ENCODE measurements at places on chromosomes 3 and 15.

- DNase-seq = no peak
Observed at GRCh38 chr15:58433597-58434333, 2.0 kb downstream of the LIPC start.

DNA sequence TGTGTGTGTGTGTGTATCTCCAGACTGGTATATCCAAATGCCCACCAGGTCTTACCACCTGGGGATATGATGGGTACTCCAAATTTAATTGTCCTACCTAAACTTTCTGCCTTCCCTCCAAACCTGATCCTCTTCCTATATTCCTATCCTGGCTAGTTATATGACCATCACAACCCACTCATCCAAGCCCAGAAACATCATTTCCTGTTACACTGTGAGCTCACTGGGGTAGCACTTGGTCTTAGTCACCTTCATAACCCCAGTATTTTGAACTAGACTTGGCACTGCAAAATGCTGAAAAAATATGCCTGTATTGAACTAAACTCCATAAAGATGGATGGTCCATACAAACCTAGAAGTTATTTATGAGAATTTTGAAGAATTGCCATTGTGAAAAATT is 178.8 kb upstream of the EIF1B start:
- no peak for DNase-seq

GRCh38 chr3:30131191-30131590 is 475.2 kb upstream of the TGFBR2 start:
- DNase-seq = no peak

DNA sequence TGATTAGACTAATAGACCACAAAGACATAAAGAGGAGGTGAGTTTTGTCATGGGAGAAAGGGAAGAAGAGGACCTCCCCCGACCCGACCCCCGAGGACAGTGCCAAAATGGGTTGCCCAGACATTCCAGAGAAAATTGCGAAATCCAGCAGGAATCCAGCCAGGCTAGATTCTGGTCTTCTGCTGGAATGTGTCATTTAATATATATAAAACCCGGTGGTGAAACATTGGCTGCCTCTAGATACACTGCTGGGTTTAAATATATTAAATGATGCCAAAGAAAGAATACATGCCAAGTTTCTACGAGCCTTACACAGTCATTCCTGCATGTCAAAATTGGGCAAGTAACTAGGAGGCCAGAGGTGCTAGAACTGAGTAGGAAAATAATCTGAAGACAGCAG is 45.3 kb upstream of the SPESP1 start:
- DNase-seq = peak; percentile 35

DNA sequence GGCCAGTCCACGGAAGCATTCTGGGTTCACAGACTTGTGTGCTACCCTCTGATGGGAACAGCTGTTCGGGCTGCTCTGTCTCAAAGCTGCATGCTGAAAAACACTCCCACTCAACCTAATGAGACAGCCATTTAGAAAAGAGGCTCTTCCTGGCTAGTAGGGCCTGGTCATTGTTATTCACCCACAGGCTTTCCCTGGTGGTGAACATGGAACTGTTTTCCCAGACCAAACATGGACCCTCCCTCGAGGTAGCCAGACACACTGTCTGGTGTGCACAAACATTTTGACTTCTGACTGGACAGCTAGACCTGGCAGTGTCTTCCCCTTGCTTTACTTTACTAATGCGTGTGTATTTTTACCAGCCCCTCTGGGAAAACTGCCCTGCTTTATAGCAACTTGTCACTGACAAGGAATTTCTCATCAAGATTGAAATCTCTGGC is 39.0 kb downstream of the MECOM start:
- no peak for DNase-seq

DNA sequence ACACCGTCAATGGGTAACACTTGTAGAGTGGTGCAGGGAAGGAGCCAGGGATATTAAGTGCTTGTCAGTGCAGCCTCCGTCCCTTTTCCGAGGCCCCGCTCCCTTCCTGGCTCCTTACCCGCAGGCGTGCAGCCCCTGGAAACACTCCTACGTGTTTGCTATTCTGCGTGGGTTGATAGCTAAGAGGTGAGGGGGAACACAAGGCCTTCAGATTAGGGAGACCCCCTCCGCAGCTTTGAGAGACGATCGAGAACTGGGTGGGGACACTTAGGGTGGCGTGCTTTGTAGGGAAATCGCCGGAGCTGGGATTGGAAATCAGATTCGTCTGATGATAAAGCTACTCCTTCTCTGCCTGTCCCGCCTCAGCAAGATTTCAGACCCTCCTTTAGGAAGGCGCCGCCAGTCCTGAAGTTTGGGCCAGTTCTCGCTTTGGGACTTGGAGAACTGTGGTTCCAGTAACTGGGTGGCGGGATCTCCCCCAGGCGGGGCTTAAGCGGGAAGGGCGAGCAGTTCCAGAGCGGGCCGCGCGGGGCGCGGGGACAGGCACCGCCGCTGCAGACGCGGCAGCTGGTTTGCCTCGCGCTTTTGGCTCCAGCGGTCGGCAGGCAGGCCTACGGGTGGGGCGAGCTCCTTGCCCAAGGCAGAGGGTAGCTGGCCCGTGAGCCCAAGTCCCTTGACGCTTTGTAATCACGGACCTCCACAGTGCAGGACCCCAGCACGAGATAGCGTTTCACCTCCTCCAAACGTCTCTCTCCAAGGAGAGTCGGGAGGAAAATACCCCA is 8.0 kb upstream of the FAM107A start:
- no peak for DNase-seq

GRCh38 chr3:124299831-124300230 is 307.9 kb upstream of the ROPN1 start:
- DNase-seq = no peak

All from AG09309 (cell line).